Thymus (tissue), 14 donors: ENCODE measurements at places on chromosomes 5 and 9. TPM values are rescaled to one million over a fixed set of nuclear protein-coding genes. Genes with fewer than 3 reads are reported as not detected.

The HTR4 gene
- not detected for total RNA-seq

DNA sequence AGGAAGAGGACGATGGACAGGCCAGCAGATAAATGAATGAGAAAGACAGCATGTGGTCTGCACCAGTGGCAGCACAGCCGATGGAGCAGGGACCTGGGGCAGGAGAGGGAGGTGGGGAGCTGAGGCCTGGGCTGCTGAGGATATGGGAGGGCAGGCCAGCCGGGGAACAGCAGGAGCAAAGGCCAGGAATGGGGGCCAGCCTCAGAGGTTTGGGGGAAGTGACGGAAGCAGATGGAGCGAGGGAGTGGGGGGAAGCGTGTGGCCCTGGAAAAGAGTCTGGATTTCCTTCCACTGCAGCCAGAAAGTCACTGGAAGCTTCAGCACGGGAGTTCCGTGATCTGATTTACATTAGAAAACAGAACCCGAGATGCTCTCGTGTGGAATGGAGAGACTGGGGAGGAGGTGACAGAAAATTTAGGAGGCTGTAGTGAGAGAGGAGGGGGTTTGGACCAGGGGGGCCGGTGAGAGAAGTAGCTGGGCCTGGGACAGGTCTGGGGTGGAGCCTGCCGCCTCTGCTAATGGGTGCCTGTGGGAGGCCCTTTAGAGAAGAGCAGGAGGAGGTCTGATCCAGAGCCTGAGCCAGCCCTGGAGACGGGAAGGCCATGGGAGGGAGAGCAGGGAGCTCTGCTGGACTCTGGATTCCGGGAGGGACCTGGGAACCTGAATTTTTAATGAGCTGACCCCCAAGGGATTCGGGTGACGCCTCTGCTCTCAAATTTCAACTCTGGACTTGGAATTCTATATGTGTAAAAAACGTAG, 65.4 kb downstream of the TSPAN17 start:
- no peak for DNase-seq

The ANGPTL2 gene
- 3.2 TPM for total RNA-seq

DNA sequence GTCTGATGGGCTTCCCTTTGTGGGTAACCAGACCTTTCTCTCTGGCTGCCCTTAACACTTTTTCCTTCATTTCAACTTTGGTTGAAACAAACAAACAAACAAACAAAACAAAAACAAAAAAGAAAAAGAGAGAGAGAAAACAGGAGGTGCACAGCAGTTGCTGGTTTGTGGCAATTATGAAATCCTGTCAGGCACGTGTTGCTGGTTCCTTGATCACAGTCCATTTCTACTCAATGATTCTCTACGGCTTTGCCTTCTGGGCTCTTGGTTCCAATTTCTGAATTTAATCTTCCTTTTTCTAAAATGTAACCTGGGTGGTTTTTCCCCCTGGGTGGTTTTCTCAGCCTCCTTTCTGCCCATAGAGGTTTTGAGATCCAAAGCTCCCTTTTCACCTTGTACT, 17.8 kb upstream of the PANK3 start:
- no peak for DNase-seq

DNA sequence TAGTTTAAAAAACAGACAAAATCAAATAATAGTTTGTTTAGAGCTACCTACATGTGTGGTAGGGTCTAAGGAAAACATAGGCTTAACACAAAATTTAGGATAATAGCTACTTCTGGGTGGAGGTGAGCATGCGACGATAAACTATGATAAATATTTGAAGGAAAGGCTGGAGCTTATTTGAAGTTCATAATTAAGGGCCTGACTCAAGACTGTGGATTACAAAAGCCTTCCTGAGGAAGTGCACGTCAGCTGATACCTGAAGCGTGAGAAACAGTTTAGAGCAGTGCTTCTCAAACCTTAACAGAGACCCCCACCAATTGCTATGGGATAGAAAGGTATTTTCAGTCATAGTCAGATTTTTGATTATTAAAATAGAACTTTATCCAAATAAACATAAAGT, 20.4 kb upstream of the UBLCP1 start:
- no peak for DNase-seq
